Hepatocyte (in vitro differentiated cells): ENCODE measurements at places on chromosomes 3 and 15.
A peak's percentile ranks its signal among the peaks of the same experiment; 100 is the strongest.

- DNase-seq: no peak
Observed at GRCh38 chr15:85871545-85871944, 76.8 kb upstream of the KLHL25 start.

DNA sequence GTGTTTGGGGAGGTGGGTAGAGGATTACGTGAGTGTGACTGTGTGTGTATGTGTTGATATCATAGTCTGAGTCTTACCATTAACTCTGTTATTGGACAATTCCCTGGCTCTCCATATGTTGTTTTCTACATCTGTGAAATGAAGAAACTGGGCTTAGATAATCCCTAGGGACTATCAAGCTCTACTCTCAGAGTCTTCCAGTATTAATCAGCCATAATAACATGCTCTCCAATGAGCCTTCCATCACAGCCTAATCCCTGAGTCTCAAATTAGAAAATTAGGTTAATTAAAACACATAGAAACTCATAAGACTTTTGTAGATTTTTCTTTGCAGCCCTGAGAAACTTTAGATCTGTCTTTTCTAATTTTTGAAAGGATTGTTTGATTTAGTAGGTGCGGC is 404.2 kb upstream of the RARB start:
- no peak for DNase-seq

GRCh38 chr15:52181938-52182780 is 9.0 kb downstream of the GNB5 start:
- DNase-seq: no peak

DNA sequence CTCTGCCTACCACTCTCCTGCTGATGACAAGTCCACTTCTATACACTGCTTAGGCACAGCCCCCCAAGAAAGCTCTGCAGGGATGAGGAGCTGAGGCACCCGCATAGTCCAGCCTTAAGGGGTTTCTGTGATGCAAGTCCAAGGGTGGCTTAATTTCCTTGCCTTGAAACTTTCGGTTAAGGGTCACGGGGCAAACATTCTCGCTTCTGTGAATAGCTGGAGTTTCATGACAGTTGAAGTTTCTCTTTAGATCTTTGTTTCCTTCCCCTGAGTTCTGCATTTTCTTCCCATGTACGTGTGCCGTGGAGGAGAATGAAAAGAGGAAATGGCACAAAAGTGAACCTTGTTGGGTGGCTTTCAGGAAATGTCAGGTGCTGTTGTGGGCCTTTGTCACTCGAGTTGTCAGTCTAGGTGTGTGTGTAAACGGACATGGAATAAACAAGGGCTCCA is 7.0 kb downstream of the GPR160 start:
- no peak for DNase-seq

DNA sequence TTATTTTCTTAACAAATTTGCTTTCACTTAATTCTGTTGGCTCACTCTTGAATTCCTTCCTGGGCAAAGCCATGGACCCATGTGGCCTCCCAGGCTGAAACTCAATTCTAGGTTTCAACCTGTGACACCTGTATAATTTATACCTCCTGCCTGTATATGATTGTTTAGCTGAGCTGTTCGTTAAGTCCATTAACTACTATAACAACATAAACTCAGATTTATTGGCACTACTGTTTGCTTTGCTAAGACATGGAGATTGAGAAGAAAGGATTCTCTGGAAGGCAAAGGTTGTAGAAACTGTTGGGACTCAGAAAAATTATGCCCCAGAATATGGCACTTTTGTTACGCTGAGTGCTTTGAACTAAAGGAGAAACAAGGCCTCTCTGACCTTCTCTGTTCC is 26.7 kb upstream of the CCDC50 start:
- peak; percentile 25 for DNase-seq

DNA sequence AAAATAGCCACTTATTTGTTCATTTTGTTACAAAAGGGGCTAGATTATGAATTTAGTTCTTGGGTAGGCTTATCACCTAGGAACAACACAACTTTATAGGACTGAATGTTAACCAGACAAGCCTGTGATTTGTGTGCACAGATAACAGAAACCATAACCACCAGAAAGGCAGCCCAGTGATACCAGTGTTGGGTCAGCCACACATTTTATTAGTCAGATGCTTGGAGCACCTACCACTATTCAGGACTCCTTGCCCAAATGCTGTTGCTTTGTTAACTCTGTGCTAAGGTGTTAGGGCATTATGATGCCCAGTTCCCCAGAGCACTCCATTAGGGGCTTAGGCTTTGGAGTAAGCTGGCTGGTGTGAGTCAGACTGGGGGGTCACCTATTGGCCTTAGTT is 22.5 kb downstream of the PLCL2 start:
- DNase-seq: no peak

DNA sequence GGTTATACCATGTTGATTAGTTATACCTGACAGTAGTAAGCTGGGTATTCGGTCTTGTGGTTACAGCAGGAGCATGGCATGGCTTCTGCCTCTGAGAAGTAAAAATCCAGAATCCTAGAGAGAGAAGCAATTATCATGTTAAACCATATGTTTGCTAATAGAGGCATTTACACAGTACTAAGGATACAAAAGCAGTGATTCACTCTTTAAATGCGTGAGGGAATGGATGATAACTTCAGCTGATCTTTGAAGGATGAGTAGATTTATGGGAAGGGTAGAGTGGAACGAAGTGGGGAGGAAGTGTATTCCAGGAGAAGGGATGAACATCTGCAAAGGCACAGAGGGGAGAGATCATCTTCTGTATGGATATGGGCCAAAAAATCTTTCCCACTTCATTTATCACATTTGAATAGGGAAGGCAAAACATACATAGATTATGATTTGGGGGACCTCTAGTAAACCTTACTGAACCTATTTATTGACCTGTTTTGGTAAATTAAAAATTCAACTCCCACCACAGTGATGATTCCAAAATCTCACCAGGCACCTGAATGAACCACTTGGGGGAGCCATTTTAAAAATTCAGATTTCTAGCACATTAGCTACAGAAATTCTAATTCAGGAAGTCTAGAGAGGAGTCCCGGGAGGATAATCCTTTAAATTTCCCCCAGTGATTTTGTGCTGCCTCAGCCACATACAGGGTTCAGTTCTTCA is 35.1 kb downstream of the IGSF10 start:
- DNase-seq: no peak

GRCh38 chr3:136733317-136733833 is 18.8 kb downstream of the STAG1 start:
- no peak for DNase-seq

DNA sequence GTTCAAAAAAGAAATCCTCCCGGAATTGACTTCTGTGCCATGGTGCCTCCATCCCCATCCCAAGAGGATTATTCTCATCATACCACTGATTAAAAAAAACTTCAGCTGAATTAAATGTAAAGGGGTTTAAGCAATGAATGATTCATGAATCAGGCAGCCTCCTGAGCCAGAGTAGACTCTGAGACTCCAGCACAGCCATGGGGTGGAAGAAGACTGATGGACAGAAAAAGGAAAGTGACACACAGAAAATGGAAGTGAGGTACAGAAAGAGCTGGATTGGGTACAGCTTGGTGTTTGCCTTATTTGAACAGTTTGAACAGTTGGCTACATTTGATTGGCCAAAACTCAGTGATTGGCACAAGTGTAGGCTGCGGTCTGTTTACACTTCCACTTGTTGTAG is 224.8 kb upstream of the ATP10A start:
- no peak for DNase-seq

DNA sequence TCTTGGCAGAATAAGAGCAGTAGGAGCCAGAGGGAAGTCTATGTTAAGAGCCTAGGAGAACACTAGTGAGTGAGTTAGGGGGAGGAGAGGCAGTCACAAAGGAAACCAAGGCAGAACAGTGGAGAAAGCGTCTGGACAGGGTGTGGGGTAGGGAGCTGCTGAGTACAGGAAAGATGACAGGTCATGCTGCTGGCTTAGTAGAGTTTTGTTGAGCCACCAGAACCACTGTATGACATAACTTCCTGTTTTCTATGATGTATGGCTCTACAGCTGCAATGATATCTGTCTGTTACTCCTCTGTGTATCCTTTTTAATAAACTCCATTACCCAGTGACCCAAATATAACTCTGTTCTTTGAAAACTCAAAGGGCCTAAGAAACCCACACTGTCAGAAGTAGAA is 10.6 kb upstream of the STT3B start:
- no peak for DNase-seq

DNA sequence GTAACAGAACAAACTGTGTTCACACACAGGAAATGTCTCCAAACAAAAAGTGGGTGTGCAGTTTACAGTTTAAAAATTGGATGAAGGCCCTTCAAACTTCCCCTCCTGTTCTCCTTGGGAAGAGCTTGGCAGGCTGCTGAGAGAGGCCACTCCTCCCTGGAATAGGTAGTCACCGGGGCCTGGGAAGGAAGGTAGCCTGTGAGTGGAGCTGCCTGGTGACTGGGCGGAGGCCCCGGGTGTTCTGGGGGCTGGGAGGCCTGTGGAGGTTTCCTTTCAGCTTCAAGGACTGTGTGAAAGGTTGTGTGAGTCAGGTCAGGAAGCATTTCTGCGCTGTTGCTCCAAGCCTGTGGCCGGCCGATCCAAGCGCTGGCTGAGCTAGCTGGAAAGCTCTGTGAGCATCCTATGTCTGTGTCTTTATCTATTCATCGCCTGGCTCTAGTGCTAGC is 14.1 kb downstream of the SLCO3A1 start:
- peak; percentile 59 for DNase-seq

GRCh38 chr15:80371924-80372323 is 32.3 kb upstream of the ARNT2 start:
- DNase-seq: no peak

- no peak for DNase-seq
Observed at GRCh38 chr3:106007512-106007911, 138.7 kb upstream of the CBLB start.

- DNase-seq: no peak
Observed at GRCh38 chr3:31172336-31172735, 277.9 kb upstream of the GADL1 start.

- DNase-seq: no peak
Observed at GRCh38 chr3:82520846-82521245, 759.4 kb upstream of the GBE1 start.

DNA sequence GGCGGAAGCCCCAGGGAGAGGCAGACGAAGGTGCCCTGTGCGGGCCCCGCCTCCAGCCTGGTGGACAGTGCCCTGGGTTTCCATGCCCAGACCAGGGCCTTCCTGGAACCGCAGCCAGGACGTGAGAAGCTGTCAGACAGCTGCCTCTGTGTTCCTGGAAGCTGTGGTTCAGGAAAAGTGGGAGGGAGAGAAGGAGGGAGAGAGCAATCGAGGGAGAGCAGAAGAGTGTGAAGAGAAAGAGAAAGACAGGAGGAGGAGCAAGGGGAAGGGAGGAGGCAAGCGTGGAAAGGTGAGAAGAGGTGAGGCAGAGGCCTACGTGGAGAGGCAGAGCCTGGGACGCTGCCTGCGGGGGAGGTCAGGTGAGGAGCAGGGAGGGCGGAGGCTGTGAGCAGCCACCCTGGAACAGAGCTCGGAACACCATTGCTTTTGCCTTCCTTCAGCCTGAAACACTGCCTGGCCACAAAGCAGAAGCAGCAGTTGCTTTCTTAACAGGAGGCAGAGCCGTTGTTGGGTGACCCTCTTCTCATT is 18.6 kb downstream of the ZDHHC19 start:
- DNase-seq: no peak

GRCh38 chr3:120854908-120855526 is 53.0 kb upstream of the STXBP5L start:
- DNase-seq: no peak

DNA sequence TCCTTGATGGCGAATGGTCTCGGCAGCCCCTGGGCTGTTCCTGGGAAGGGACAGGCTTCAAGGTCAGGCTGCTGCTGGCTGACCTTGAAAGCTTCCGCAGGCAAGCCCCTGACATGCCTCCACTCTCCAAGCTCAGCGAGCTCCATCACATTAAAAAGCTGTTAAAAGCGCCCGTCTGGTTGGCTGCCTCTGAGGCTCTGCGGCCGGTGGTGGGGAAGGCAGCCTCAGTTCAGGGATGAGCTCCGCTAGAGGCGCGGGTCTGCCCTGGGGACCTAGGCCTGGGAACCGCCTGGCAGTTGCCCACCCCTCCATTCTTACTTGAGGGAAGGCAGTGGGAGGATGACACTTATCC is 103.8 kb downstream of the LINGO1 start:
- DNase-seq: no peak

DNA sequence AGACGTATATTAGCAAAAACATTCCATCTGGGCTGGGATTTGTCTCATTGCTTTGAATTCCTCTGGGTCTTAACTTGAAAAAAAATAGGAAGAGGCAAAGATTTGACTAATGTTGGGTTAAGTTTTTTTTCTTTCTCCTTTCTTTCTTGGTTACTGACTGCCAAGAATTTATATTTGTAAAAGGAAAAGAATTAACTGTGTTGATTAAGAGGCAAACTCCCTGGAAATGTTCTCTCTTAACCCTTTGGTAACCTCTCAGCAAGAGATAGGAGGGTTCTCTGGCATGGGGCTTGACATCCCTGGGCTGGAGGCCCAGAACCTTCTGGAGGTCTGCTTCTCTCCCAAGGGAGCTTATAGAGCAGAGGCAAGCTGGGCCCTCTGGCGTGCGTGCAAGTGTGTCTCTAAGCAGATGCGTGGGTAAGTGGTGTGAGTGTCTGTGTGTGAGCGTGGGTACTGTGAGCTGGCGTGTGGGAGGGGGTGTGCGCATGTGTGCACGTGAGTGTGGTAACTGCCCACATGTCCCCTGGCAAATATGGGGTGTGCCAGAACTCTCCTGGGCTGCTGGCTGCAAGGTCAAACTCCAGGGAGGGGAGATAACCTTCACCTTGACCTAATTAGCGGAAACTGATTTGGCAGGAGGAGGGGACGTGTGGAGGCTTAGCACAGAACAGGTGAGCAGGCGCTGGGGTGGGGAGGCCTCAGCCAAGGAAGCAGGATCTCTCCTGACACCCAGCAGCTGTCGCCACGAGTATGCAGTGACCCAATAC is 49.4 kb upstream of the MAGEF1 start:
- no peak for DNase-seq

- no peak for DNase-seq
Observed at GRCh38 chr3:45644063-45644790, 45.0 kb upstream of the SACM1L start.

DNA sequence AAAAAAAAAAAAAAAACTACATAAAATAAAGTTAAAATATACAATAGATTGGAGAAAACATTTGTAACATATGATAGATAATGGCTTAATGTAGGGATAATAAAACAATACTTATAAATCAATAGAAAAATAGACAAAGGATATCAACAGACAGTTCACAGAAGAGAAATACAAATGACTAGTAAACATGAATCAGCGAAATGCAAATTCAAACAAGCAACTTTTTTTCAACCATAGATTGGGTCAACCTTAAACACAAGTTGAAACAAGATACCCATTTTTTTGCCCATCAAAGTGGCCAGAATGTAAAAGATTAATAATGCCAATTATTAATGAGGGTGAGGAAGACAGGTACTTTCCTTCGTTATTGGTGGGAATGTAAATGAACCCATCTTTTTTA is 59.9 kb downstream of the ABHD2 start:
- DNase-seq: no peak

- no peak for DNase-seq
Observed at GRCh38 chr15:96790004-96790403, 459.5 kb downstream of the NR2F2 start.

- no peak for DNase-seq
Observed at GRCh38 chr15:42141795-42142667, 14.4 kb downstream of the PLA2G4F start.

- no peak for DNase-seq
Observed at GRCh38 chr3:147449669-147450068, 40.5 kb downstream of the ZIC1 start.

- DNase-seq: no peak
Observed at GRCh38 chr3:13621381-13622221, 72.7 kb downstream of the FBLN2 start.
